ENCODE measurements at places on chromosomes 1 and 21.

DNA sequence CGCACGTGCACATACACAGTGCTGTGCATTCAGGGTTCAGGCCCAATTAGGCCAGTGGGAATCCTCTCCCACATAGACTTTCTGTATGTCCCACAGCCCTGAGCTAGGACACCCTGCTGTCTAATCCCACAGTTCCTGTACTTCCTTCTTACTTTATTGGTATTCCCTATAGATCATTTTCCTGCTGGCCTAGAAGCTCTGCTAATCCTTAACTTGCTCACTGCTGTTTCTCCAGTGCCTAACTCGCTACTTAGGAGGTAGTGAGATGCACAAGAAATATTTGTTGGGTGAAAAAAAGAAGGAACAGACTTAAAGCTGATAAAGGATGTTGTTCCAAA, 34.1 kb upstream of the FHAD1 start:
- no peak for DNase-seq

DNA sequence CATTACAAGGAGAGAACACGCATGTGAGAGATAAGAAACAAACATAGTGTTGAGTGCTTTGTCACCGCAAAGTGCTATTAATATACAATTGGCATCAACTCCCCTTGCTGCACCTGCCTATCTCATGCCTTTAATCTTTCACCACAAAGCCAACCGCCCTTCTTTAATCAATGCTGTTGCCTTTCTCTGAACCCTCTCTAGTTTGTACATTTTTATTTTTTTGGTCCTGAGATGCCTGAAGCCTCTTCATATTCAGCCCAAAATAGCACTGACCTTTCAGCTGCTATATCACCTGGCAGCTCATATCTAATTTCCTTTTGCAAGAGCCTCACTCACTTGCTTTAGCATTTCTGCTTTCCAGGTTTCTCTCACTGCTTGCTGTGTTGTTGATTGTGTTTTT, 504.7 kb downstream of the NUF2 start:
- DNase-seq: no peak

GRCh38 chr1:85318217-85318616, 41.8 kb upstream of the BCL10 start:
- no peak for DNase-seq

DNA sequence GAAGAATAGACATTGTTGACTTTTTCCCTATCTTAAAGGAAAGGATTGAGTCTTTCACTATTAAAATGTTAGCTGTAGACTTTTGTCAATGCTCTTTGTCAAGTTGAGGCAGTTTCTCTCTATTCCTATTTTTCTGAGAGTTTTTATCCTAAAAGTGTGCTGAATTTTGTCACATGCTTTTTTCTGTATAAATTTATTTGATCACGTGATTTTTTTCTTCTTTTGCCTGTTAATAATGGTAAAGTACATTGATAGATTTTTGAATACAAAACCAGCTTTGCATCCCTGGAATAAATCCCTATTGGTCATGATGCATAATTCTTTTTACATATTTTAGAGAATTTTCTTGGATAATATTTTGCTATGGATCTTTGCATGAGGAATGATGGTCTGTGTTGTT, 60.1 kb downstream of the DNAH14 start:
- DNase-seq: no peak

GRCh38 chr1:176556288-176556687, 93.3 kb downstream of the PAPPA2 start:
- no peak for DNase-seq

All from WTC11 (cell line).